ENCODE measurements at places on chromosomes 2 and 18.

- no peak for DNase-seq
Observed at GRCh38 chr18:3525870-3526420, 76.0 kb downstream of the TGIF1 start.

GRCh38 chr2:211654211-211654780, 884.3 kb downstream of the ERBB4 start:
- no peak for DNase-seq

- DNase-seq = no peak
Observed at GRCh38 chr2:174840436-174840835, 76.2 kb upstream of the CHRNA1 start.

DNA sequence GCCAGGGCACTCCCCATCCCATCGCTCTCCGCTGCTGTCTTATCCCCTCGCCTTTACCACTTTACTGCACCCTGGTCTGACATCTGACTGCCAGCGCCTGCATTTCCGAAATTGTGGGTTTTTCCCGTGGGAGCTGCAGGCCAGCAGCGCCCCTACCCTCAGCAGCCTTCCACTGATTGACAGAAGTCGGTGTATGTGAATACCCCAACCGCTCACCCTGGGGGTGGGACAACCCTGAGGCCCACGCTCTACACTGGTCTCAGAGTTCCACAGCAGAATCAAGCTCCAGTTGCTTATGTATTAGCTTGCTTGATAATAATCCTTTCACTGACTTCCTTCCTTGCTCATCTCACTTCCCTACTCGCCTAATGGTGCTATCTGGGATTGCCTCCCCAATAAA, 62.0 kb downstream of the POLE4 start:
- no peak for DNase-seq

DNA sequence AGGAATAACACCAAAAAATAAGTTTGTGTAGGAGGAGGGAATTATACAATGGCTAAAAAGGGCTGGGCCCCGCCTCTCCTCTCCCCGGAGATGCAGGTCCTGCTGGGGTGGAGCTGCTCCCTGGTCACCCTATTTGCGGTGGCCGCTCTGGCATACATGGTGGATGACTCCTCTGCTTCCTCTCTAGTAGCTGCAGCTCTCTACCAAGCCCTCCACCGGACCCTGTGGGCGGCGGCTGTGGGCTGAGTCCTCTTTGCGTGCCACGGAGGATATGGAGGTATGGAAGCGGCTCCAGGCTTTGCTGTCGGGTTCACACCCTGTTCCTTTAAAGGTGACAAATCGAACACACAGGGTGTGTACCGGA, 77.1 kb upstream of the SEC11C start:
- DNase-seq = no peak

DNA sequence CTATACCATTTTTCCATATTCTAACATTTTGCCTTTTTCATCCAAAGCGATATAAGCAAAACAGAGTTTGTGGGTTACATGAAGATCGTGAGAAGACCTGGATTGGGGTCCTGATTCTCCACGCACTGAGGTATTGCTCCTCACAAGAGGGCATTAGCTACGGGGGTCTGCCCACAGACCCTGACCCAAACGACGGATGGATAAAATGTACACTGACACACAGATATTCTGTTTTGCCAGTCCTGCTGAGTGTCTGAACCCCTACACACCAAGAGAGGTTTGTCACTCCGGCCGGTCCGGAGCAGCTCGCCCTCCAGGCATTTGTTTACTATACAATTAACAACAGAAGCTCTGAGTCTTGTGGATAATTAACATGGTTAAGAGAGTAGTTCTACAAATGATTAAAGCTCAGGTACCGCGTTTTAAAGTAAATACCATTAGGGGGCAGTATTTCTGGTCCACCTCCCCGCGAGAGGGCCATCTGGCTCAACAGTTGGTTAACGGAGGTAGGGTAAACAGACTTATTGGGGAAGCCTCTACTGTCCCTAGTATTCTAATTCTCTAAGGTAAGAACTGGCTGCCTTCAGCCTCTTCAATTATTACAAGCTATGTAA, 28.4 kb downstream of the SCYGR8 start:
- no peak for DNase-seq

- no peak for DNase-seq
Observed at GRCh38 chr18:6203791-6204190, 210.9 kb downstream of the L3MBTL4 start.

- no peak for DNase-seq
Observed at GRCh38 chr2:72788756-72789155, 37.1 kb downstream of the EXOC6B start.

DNA sequence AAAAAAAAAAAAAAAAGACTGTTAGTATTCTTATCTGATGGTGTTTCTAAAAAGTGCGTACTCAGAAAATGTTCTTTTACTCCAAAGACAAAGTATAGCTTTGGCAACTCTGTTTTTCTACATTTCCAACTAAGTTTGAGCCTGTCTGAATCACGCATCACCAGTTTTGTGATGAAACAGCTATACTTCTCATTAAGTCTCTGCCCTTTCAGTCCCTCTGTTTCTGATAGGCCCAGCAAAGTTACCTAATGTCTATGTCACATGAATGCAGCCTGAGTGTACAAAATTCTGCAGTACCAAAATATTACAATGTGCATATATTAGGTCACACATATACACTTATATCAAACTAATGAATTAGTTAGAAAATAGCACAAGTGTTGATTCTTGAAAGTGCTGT, 22.4 kb downstream of the TWSG1 start:
- DNase-seq = no peak

DNA sequence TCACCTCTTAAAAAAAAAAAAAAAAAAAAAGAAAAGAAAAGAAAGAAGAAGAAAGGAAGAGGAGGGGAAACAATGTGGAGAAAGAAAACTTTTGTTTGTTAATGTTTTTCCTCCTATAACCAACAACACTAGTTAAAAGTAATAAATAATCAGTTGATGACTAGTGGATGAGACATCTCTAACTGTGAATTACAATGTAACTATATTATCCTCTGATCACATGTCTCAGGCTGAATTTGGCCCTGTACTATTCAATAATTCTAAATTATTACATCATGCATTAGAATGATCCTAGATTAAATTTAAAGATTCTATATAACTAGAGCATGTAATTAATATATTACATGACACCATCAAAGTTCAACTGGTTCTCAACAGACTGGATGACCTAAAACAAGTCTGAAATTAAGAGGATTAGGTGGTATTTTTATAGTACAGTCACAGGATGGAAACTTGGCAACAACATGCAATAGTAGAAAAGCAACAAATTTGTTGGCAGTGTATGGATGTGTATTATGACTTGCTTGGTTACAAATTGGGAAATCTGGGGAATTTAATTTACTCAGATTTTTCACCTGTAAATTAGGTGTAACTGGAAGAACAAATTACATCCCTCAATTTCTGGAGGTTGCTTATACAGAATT, 269.3 kb upstream of the SETBP1 start:
- DNase-seq = no peak

GRCh38 chr18:76167410-76167809, 327.6 kb downstream of the ZNF516 start:
- no peak for DNase-seq

DNA sequence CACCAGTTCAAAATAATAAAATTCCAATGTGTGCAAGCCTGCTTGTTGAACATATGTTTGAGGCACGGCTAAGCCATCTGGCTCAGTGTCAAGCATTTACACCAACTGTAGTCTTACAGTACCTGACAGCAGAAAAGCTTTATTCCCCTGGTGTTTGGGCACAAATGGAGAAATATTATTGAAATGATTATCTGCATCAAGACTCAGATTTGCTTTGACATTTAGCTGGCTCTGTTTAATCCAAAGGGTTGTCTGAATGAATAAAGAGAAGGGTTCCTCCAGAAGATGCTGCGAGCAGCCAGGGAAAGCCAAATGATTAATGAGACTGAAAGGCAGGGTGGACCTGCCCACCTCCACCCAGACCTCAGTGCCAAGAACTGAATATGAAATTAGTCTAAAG, 393.2 kb upstream of the GALNT5 start:
- no peak for DNase-seq

- no peak for DNase-seq
Observed at GRCh38 chr2:202096736-202097135, 23.7 kb downstream of the KIAA2012 start.

DNA sequence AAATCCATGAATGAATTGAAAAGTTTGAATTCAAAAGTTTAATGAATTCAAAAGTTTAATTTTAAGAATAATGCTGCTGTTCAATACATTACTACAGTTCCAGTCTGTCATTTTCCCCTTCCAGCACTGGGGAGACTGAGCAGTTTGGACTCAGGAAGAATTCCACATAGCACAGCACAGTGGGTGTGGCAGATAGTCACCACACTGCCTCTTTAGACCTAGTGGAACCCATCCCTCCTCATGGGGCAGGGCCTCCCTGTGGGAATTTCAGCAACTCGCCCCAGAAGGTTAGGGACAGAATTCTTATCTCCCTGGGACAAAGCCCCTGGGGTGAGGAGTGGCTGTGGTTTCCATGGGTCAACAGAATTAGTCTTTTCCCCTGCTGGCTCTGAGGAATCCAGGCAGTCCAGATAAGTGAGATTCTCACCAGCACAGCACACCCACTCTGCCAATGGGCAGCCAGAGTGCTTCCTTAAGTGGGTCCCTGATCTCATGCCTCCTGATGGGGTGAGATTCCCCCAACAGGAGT, 442.0 kb upstream of the SYT4 start:
- DNase-seq = no peak

GRCh38 chr2:219918254-219918653, 290.8 kb downstream of the SLC4A3 start:
- no peak for DNase-seq

- DNase-seq = no peak
Observed at GRCh38 chr2:102258386-102259074, 52.8 kb upstream of the IL1RL1 start.

- DNase-seq = no peak
Observed at GRCh38 chr18:51012441-51012840, 17.6 kb upstream of the SMAD4 start.

- no peak for DNase-seq
Observed at GRCh38 chr18:79947054-79947755, 4.2 kb downstream of the SLC66A2 start.

GRCh38 chr2:118791483-118791882, 56.0 kb downstream of the EN1 start:
- DNase-seq = no peak

- no peak for DNase-seq
Observed at GRCh38 chr2:210461401-210461800, 15.2 kb downstream of the LANCL1 start.

- no peak for DNase-seq
Observed at GRCh38 chr2:66679442-66679841, 244.5 kb downstream of the MEIS1 start.

- no peak for DNase-seq
Observed at GRCh38 chr2:198930170-198930569, 527.6 kb downstream of the SATB2 start.

DNA sequence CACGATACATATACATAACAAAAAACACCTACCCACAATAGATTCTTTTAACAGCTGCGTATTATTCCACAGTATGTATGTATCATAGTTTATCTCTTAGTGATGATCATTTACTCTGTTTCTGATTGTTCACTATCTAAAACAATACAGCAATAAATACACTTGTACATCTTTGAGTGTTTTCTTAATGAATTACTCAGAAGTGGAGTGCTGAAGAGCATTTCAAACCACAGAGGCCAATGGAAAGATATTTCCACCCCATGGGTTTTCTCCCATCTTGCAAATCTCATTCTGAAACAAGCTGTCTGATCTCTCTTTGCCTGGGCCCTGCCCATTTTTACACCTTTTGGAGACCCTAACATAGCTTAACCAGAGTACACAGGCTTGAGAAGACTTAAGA, 113.8 kb upstream of the KLF7 start:
- DNase-seq = no peak

DNA sequence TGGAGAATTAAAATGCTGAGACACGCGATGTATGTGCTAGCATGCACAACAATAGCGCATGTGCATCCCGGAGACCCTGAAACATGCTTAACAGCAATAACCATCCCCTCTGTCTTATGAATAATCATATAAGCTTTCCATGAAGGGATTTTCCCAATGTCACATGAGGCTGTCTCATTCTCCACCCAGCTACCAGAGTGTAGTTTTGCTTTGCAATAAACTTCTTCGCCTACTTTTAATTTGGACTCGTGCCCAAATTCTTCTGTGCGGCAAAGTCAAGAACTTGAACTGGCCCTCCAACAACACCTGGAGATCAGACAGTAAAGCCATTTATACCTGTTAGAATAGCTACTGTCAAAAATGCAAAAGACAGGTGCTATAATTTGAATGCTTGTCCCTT, 15.5 kb downstream of the LYG1 start:
- DNase-seq = no peak

- no peak for DNase-seq
Observed at GRCh38 chr18:26710470-26711096, 154.9 kb downstream of the AQP4 start.

DNA sequence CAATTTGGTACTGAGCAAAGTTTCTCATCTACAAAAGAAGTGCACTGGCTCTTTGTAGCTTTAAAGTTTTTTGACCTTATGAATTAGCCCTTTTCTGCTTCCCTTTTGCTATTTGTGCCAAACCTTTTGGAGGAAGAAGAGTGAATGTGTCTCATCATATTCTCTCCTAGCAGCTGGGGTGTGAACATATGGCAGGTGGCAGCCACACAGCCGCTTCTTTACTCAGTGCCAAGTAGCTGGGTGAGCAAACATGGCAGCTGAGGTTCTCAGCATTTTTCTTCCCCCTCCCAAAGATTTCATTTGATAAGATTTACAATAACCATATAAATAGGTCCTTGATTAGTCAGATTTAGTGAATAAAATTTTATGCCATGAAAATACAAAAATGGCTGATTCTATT, 46.7 kb upstream of the STK17B start:
- no peak for DNase-seq

DNA sequence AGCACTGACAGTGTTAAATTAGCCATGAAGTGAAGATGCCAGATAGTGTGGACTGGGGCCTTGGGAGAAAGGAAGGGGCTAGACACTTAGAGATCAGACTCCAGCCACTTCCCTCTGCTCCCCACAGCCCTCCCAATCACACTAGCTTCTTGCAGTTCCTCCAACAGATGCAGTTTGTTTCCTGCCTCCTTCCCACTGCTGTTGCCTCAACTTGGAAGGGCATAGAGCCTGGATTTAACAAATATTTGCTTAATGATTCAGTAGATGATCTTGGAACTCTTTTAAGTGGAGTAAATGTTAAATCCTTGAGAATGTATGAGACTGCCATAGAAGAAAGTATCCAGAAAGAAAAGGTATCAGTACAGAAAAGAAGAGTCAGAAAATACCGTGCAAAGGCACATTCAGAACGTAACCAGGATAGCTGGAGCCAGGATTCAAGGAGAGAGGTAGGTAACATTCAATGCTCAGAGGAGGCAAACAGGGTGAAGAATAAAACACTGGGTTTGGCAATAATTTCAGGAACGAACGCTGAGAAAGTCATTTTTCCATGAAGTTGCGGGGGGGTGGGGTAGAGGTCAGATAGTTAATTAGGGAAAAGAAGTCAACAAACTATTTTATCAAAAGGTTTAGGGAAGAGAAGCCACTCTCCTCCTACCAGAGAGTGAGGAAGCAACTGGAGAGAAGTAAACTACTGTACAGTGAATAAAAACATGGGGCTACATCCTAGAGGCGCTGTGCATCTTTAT, 1.3 kb upstream of the BZW1 start:
- DNase-seq = no peak

All from stimulated activated CD4-positive, alpha-beta T cell treated with anti-CD3 and anti-CD28 coated beads, Interleukin-15, amount 100 ng/mL, for 1 hour (primary cell).